ENCODE measurements at places on chromosomes 13 and 19.

DNA sequence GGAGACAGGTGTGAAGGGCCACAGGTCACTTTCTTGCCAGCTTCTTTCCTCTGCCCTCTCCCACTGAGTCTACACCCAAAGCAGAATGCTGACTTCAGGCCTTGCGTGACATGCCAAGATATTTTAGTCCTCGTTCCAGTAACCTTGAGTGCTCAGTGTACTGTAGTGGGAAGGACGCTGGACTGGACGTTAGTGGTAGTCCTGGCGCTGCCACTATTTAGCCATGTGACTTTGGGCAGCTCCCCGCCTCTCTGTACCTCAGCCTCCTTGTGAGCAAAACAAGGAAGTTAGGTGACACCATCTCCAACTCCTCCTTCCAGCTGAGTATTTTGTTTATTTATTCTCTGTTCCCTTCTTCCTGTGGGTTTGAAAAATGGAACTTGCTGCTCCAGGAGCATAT lies 86.1 kb downstream of the FRY start:
- H3K36me3 ChIP-seq, result no peaks in the 10 kb centered on the region
- H3K27me3 ChIP-seq, result peaks cover 5% of the 10 kb centered on the region
- no peak overlapping the region for H3K27ac ChIP-seq
- H3K4me1 ChIP-seq, result peaks cover 6% of the 10 kb centered on the region
- no peak for DNase-seq

GRCh38 chr13:53601113-53601512 lies 572.5 kb downstream of the OLFM4 start:
- H3K4me1 ChIP-seq, result no peaks in the 10 kb centered on the region
- no peak for DNase-seq
- no peaks in the 10 kb centered on the region for H3K27me3 ChIP-seq
- H3K4me3 ChIP-seq, result no peak overlapping the region
- no peak overlapping the region for H3K27ac ChIP-seq

DNA sequence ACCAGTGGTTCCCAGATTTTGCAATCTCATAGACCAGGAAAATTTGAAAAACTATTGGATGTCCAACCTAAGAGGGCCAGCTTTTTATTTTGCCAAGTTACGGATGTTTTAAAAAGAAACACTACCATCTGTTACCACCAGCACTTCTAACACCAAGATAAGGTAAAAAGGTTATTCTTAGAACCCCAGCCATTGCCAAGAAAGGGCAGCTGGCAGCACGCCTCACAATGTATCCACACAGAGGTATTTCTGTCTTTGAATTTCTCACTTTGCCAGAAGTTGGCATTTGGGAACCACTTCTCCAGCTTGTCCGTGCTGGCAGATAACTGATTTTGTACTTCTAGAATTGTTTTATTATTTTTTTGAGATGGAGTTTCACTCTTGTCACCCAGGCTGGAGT lies 28.7 kb downstream of the CAPN12 start:
- H3K27me3 ChIP-seq, result no peaks in the 10 kb centered on the region
- no peak overlapping the region for H3K27ac ChIP-seq
- no peak overlapping the region for H3K4me3 ChIP-seq
- H3K36me3 ChIP-seq, result peaks cover 28% of the 10 kb centered on the region
- no peaks in the 10 kb centered on the region for H3K4me1 ChIP-seq
- no peak for DNase-seq

DNA sequence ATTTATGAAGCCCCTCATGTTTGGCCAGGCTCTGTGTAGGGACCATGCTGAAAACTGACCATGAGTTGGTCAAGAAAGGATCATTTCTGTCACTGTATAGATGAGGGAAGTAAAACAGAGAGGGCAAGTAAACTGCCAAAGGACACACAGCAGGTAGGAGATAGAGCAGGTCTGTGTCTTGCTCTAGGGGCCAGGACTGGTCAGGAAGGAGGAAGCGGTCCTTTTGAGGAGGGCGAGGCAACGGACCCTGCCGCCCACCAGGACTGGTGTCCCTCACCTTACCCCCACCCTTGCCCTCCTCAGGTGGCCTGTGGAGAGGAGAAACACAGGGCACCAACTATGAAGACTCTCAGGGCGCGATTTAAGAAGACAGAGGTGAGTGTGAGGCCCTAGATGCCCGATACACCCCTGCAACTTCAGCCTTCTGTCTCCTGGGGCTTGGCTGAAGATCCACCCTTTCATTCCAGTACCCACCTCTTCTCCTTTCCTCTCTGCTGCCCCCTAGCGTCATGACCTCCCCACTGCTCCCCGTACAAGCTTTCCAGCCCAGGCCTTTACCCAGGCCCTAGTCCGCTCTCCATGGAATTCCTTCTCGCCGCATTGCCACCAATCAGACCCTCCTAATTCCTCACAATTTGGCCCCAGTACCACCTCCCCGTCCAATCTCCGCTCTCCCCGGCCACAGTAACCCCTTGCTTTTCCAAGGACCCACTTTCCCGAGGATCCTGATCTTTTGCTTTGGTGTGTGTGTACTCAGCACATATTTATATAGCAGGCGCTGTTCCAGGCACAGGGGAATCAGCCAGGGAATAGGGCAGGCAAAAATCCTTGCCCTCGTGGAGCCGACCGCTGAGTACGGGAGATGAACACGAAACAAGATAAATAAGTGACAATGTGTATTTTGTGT lies 3.9 kb downstream of the ANKRD24 start:
- H3K27me3 ChIP-seq, result no peaks in the 10 kb centered on the region
- DNase-seq, result peak; percentile 89
- H3K36me3 ChIP-seq, result no peaks in the 10 kb centered on the region
- peaks cover 19% of the 10 kb centered on the region for H3K4me1 ChIP-seq

GRCh38 chr19:3516675-3517207 lies 10.6 kb downstream of the FZR1 start:
- no peak for DNase-seq
- H3K36me3 ChIP-seq, result peaks cover 7% of the 10 kb centered on the region
- no peaks in the 10 kb centered on the region for H3K27me3 ChIP-seq
- H3K4me3 ChIP-seq, result no peak overlapping the region

DNA sequence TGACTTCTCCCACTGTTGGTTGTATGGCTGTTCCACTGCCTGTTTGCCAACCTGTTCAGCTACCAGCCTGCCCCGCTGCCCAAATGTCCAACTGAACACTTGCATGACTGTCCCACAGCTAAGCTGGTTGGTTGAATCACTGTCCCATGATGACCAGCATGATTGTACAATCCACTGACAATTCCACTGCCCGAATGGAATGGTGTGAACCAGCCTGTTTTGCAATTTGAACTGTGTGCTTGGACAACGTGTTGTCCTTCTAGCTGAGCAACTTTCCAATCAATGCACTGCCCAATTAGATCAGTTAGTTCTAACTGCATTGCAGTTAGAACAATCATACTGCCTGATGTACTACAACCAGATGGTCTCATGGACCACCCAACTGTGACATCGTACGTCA lies 8.7 kb downstream of the ADAMTS10 start:
- DNase-seq, result no peak
- no peak overlapping the region for H3K4me3 ChIP-seq
- H3K36me3 ChIP-seq, result peaks cover 2% of the 10 kb centered on the region
- H3K4me1 ChIP-seq, result no peaks in the 10 kb centered on the region

- H3K27me3 ChIP-seq, result peaks cover 6% of the 10 kb centered on the region
- H3K36me3 ChIP-seq, result no peaks in the 10 kb centered on the region
- no peak overlapping the region for H3K4me3 ChIP-seq
- no peak for DNase-seq
- no peaks in the 10 kb centered on the region for H3K4me1 ChIP-seq
These were observed 209.4 kb downstream of the ITGBL1 start for GRCh38 chr13:101661839-101662238.

GRCh38 chr19:30406220-30407067 lies 34.3 kb downstream of the ZNF536 start:
- H3K36me3 ChIP-seq, result no peaks in the 10 kb centered on the region
- no peaks in the 10 kb centered on the region for H3K4me1 ChIP-seq
- no peak for DNase-seq
- no peaks in the 10 kb centered on the region for H3K27me3 ChIP-seq
- H3K4me3 ChIP-seq, result no peak overlapping the region

DNA sequence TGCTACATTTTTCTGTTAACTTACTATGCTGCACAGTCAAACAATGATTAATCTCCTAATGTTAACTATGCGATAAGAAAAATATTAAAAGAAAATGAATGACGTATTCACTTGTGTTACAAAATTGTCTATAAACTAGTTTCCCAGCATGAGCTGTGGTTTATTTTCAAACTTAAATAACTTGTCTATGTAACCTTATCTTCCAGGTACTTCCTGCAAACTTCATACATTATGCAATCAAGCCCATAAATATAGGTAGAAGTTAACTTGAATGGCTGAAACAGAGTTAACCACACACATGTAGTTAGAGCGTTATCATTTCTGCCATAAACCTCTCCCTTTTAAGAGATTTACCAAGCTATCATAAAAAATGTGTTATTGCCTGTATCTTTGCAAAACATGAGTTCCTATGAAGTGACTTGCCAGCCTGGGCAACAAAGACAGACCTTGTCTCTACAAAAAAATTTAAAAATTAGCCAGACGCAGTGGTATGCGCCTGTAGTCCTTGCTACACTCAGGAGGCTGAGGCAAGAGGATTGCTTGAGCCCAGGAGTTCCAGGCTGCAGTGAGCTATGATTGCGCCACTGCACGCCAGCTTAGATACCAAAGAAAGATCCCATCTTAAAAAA lies 17.7 kb upstream of the KLF5 start:
- DNase-seq, result no peak
- no peaks in the 10 kb centered on the region for H3K27me3 ChIP-seq
- H3K4me3 ChIP-seq, result no peak overlapping the region
- no peaks in the 10 kb centered on the region for H3K4me1 ChIP-seq
- no peak overlapping the region for H3K27ac ChIP-seq

- peaks cover 22% of the 10 kb centered on the region for H3K4me1 ChIP-seq
- H3K36me3 ChIP-seq, result no peaks in the 10 kb centered on the region
- H3K27ac ChIP-seq, result no peak overlapping the region
- no peak overlapping the region for H3K4me3 ChIP-seq
These were observed 903 bp downstream of the TLE6 start for GRCh38 chr19:2978166-2978767.

DNA sequence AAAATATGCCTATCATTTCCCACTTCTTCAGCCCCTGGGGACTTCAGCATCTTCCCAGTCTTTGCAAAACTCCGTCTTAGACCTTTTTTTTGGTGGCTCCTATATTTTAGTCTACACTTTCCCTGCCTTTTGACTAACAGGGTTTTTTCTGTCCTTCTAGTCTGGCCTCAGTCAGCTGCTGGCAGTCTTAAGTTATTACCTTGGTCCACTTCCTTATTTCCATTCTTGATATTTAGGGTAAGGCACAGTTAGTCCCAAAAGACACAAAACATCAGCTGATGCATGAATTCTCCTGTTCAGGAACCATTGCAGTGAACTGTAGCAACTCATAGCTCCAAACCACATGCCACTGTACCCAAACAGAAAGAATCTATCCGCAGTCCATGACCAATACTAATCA lies 234.6 kb upstream of the RFC3 start:
- DNase-seq, result no peak
- H3K36me3 ChIP-seq, result no peaks in the 10 kb centered on the region
- no peak overlapping the region for H3K4me3 ChIP-seq
- no peak overlapping the region for H3K27ac ChIP-seq

- no peaks in the 10 kb centered on the region for H3K27me3 ChIP-seq
These were observed 25.9 kb downstream of the RCBTB2 start for GRCh38 chr13:48507021-48507420.

- no peak overlapping the region for H3K27ac ChIP-seq
- H3K27me3 ChIP-seq, result no peaks in the 10 kb centered on the region
These were observed 91.8 kb upstream of the RAP2A start for GRCh38 chr13:97342136-97342535.

- no peak for DNase-seq
- H3K36me3 ChIP-seq, result no peaks in the 10 kb centered on the region
- peaks cover 9% of the 10 kb centered on the region for H3K4me1 ChIP-seq
- no peak overlapping the region for H3K27ac ChIP-seq
- no peak overlapping the region for H3K4me3 ChIP-seq
These were observed 1.1 kb upstream of the SMIM24 start for GRCh38 chr19:3481241-3482090.

DNA sequence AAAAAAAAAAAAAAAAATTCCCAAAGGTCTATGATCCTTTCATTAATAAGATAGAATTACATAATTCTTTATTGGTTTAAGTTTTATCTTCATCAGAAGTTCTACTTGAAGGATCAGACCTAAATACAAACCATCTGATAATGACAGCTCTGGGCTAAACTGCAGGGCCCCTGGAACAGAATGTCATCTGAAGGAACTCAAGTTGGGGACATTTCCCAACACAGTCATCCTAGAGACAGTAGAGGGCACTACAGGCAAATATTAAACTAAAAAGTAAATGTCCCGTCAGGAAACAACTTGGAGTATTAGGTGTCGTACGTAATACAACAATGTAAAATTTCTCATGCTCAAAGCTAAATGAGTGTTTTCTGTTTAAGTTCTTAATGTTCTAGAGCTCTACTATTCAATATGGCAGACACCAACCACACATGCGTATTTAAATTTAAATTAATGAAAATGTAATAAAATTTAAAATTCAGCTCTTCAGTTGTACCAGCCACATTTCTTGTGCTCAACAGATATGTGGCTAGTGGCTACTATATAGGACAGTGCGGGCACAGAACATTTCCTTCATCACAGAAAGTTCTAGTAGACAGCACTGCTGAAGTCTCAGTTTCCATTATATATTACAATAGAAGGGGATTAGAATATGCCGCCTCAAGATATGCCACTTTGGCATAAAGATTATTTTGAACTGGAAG lies 21.8 kb upstream of the NAXD start:
- no peak overlapping the region for H3K27ac ChIP-seq
- H3K4me3 ChIP-seq, result no peak overlapping the region
- H3K36me3 ChIP-seq, result no peaks in the 10 kb centered on the region
- DNase-seq, result no peak
- peaks cover 1% of the 10 kb centered on the region for H3K4me1 ChIP-seq

DNA sequence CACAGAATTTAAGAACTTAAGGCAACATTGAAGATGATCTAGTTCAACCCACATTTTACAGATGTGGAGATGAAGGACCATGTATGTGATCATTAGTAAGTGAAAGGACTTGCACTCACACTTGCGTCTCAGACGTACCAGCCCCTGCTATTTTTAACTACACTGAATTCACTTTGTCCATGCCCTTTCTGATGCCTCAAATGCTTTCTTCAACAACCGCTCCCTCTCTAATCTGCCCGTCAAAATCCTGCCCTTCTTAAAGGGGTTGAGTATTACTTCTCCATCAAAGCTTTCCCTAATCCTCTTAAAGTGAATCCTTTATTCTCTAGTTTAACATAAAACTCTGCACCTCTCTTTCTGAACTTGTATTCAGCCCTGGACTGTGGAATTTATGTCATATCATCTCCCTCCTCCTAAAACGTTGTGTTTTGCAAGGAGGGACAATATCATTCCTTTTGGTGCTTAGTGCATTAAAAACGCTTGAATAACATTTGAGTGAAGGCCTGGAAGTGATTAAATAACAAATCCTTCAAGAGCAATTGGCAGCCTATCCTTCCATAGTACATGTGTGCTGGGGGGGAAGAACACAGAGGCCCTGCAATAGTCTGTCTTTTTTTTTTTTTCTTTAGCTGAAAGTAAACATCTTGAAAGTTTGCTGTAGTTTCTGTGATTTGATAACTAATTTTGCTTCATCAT lies 493.3 kb downstream of the LMO7 start:
- H3K4me1 ChIP-seq, result no peaks in the 10 kb centered on the region
- H3K27ac ChIP-seq, result no peak overlapping the region
- H3K4me3 ChIP-seq, result no peak overlapping the region

- no peaks in the 10 kb centered on the region for H3K27me3 ChIP-seq
- H3K4me1 ChIP-seq, result peaks cover 20% of the 10 kb centered on the region
- no peak for DNase-seq
- H3K27ac ChIP-seq, result no peak overlapping the region
These were observed 27.6 kb downstream of the DNAJC3 start for GRCh38 chr13:95704510-95704909.

Data from activated CD8-positive, alpha-beta memory T cell treated with anti-CD3 and anti-CD28 coated beads, Interleukin-2, amount 10 ng/mL, durations not matched to agents 7 days and 5 days (primary cell).